ENCODE measurements at places on chromosomes 11 and 22.
A peak's percentile ranks its signal among the peaks of the same experiment; 100 is the strongest.

- no peak for DNase-seq
Observed at GRCh38 chr11:70703141-70704064, 305.1 kb downstream of the CTTN start.

DNA sequence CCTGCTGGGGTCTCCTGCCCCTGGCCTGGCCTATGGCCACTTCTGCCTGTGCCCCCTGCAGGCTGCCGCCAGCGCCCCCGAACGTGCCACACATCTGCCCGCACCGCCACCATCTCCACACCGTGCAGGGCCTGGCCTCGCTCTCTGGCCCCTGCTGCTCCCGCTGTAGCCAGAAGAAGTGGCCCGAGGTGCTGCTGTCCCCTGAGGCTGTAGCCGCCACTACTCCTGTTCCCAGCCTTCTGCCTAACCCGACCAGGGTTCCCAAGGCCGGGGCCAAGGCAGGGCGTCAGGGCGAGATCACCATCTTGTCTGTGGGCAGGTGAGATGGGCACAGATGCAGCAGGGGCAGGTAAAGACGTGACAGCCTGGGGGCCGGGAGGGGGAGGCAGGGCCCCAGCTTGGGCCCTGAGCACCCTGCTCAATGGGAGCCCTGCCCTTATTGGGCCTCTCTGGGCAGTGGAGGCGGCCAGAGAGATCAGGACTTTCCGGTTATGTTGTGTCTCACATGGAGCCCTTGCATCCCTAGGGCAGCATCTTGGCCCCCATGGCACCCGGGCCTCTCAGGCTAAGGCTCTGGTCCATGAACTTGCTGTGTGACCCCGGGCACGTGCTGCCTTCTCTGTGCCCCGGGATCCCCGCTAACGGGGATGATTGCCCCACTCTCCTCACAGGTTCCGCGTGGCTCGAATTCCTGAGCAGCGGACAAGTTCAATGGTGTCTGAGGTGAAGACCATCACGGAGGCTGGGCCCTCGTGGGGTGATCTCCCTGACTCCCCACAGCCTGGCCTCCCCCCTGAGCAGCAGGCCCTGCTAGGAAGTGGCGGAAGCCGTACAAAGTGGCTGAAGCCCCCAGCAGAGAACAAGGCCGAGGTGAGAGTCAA, 18.5 kb downstream of the RELT start:
- no peak for DNase-seq

- DNase-seq = no peak
Observed at GRCh38 chr22:49206281-49206680, 621.4 kb downstream of the BRD1 start.

DNA sequence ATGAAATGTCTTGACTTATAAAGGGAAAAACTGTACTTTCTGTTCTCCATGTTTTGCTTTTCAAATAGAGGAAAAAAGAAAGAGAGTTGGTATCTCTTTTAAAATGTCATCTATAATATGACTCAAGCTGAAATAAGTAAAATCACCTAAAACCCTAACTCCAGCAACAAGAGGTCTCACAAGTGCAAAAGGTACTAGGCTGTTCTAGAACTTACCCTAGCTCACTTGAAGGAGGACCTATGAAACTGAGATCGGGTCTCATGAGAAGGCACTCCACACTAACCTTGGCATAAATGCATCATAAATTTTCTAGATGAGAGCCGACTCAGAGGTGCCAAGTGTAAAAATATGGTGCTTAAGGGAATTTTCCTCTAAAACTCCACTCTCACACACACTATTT, 63.8 kb downstream of the PHF21A start:
- no peak for DNase-seq

DNA sequence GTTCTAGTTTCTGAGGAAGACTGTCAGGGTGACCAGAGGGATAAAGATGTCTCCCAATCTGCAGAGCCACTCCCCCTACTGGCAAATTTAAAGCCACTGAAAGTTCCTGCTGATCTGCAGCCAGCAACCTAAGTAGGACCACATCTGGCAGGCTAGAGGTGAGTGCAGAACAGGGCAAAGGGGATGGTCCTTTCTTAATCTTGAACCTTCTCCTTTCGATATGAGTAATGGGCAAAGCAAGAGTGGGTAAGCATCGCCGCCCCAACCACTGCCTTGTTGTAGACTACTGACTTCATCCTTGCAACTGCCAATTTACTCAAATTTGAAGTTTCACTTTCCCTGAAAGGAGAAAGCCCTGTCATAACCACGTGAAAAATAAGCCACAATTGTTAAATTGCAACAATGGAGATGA, 30.7 kb downstream of the SCUBE2 start:
- peak; percentile 62 for DNase-seq

GRCh38 chr11:126461096-126461440, 105.6 kb downstream of the ST3GAL4 start:
- no peak for DNase-seq

- no peak for DNase-seq
Observed at GRCh38 chr11:115257678-115258077, 246.5 kb downstream of the CADM1 start.

- DNase-seq = no peak
Observed at GRCh38 chr11:100550912-100551632, 136.0 kb upstream of the ARHGAP42 start.

All from GM12892 (cell line).